Putamen (tissue), 1 donor: ENCODE measurements at places on chromosomes 7 and 10.
A peak's percentile ranks its signal among the peaks of the same experiment; 100 is the strongest.

DNA sequence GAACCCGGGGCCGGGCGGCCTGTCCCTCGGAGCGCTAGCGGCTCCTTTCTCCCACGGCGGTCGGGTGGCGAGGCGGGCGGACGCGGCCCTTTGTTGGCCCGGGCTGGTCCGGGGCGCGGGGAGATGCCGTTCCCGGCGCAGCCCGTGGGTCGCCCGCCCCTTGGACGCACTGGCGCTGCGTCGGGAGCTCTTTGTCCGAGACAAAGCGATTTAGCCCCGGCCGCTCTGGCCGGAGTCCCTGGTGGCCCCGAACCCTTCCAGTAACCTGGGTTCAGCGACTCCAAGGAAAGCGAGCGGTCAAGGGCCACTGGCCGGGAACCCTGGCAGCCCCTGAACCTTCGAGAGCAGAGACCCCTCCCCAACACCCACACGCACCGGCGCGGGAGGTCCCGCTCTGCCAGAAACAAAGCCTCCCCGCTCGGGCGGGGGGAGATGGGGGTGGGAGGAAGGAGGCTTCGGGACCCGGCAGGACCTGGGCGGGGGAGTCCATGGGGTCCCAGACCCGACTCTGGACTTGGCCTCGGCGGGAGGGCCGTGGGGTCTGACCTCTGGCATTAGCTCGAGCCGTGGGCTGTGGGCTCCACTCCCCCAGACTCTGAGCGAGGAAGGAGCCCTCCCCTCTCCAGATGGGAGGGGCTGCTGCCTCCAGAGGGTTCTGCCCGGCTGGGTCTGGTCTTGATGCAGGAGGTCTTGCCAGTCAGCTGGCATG lies 836 bp downstream of the DPYSL4 start:
- no peak for DNase-seq

- DNase-seq = no peak
These were observed 62.5 kb downstream of the MKI67 start for GRCh38 chr10:128063736-128064107.

GRCh38 chr7:143460271-143460979 lies 17.2 kb downstream of the TAS2R60 start:
- DNase-seq = no peak

DNA sequence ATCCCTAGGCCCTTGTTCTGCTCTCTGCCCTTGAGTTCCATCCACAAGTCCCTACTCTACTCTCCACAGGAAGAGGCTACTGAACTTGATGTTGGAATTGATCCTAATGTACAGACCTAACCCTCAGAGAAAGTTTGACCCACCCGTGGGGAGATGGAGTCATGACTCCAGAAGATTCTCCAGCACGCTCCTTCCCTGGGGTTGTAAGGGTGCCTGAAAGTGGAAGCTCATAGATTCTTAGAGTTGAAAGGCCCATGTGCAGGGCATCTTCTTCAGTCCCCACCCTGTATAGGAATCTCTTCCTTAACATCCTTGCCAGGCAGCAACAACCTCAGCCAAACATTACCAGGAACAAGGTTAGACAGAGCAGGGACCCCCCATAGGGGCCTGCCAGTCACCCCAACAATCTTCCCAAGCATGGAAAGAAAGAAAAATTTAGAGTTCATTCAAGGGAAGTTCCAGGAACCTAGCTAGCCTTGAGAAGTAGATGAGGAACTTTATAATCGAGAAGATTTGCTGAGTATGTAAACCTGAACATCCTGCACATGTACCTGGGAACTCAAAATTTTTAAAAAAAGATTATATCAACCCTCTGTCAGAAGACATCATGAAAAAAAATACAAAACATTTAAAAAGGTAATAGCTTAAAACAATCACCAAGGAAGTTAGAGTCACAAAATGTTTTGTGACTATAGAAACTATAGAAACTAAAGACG lies 49.5 kb downstream of the THNSL1 start:
- no peak for DNase-seq

- DNase-seq = no peak
These were observed 236.0 kb downstream of the SEMA3D start for GRCh38 chr7:84950836-84951235.

GRCh38 chr10:96125142-96125515 lies 5.0 kb upstream of the ZNF518A start:
- no peak for DNase-seq

- peak; percentile 23 for DNase-seq
These were observed 133.6 kb downstream of the THSD7A start for GRCh38 chr7:11698384-11698871.

GRCh38 chr7:142280263-142280662 lies 22.4 kb upstream of the PRSS58 start:
- DNase-seq = no peak

DNA sequence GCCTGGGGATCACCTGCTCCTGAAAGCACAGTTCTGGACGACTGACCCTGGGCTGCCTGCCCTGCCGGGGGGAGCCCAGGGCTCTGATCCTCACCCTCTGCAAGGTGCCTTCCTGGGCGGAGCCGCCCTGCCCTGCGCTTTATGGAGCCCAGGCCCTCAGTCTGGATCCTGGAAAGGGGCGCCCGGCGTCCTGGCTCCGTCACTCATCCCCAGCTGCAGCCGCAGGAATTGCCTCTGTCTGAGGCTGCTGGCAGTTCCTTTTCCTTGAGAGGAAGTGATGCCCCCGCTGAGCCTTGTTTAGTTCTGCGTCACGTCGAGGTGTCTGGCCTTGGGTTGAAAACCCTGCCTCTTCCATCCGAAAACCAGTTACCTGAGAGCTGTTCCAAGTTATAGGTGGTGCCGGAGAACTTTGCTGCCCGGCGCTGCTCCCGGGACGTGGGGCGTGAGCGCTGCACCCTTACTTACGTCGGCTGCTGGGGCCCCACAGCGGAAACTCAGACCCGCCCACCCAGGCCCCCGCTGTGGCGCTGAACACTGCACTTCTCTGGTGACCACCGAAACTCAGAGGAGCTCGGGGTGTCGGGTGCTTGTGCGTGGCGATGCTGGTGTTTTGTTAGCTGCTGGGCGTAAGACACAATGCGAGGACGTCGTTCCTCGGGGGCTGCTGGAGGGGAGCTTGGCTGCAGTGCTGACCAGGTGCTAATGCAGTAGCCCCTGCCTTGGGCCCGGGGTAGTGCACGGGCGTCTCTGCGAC lies 5.4 kb downstream of the MAFK start:
- DNase-seq = no peak

- DNase-seq = no peak
These were observed 22.0 kb upstream of the GPR146 start for GRCh38 chr7:1022356-1022755.

DNA sequence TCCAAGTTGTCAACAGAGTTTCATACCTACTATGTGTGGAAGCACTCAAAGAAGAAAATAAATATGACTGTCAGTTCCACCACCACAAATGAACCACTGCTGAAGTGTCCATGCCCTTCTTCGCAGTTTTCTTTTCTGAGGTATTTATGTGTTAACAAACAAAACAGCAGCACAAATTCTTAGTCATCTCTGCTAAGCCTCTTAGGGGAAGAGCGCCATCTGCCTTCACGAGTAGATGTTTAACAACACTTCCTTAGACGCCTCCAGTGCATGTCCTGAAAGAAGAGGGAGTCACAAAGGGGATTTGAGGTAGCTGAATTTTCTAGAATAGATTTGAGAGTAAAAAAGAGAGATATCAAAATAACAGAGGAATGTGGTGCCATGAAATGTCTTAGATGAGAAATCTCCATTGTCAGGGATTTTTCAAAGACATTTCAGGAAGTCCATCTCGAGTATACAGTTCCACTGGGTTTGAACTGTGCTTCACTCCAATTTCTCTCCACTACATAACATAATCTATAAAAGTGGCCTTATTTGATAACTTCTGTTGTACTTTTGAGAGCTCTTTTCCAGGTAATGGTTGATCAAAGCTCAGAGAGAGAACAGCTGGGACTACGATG lies 775.3 kb upstream of the POM121L12 start:
- no peak for DNase-seq

DNA sequence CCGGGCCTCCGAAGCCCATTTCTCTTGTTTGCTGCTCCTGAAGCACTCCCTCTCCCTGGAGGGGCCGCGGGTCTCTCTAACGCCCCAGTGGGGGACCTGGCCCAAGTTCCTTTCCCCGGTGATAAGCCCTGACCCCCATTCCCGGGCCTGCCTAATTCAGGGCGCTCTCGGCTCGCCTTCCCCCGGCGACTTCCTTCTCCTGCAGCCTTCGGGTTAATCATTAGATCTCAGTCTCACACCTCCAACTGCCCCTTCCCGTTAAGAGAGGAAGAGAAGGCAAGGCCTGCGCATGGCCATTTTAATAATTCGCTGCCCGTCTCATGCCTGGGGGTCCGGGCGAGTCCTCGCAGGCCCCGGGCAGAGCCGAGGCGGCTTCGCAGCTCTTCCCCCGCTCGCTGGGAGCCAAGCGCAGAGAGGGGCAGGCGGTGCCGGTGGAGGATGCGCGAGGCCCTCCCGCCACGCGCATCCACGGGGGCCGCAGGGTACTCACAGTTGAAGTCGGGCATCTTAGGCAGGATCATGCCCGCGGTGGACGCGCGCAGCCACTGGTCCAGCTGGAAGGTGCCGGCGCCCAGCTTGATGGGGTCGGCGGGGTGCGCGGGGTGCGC lies 1.2 kb downstream of the MNX1 start:
- DNase-seq = no peak

DNA sequence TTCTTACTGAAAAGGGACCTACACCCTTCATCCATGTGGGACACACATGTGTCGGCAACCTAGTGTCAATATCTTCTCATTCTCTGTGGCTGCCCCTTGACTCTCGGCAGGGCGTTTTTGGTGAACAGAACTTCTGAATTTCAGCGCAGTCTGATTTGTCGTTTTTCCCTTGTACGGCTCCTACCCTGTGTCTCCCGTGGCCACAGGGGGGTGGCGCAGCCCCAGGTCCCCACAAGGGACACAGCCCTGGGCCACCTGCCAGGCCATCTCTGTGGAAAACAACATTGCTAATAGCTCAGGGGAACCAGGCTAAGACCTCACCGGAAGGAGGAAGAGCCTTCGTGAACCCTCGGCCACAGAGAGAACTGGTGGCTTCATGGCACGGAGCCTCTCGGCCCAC lies 53.1 kb upstream of the NKX6-2 start:
- DNase-seq = no peak

DNA sequence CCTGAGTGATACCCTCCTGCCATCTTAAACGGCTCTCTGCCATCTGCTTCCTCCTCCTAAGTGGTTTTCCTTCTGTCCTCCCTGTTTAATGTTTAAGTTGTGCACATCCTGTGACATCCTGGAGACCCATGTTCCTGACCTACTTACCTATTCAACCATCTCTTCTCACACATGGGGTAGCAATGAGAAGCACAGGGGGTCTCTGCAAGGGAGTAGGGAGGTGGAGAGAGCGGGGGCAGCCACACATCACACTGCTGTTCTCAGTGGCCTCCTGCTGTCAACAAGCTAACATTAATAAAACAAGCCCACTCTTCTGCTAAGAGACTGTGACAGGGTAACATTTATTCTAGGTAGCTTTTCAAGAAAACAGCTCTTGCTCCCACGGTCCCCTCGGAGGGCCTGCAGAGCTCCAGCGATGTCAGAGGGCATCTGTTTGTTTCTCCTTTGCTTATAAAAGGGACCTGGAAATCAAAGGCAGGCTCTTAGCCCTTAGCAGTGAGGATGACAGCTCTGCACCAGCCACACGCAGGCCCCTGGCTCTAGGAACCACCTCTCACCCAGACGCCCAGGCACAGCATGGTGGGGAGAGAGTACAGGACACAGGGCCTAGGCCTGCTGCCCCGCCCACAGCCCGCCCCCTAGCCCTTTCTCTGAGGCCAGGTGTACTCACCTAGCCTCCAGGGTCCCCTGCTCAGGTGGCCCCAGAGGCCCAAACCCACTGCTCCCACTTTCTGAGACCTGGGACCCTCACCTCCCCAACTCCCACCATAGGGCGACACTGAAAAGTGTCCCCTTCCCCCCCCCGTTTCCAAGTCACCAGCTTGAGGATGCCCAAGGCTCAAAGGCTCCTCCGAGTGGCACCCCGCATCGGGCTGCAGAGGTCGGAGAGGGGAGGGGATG lies 943 bp upstream of the SLC18A2 start:
- no peak for DNase-seq

- no peak for DNase-seq
These were observed 129.6 kb upstream of the CCDC6 start for GRCh38 chr10:60035984-60036383.

GRCh38 chr10:83075815-83076355 lies 1063.4 kb upstream of the GHITM start:
- no peak for DNase-seq

GRCh38 chr7:90433221-90433620 lies 30.0 kb downstream of the CLDN12 start:
- DNase-seq = no peak

- DNase-seq = no peak
These were observed 767.2 kb downstream of the TNS3 start for GRCh38 chr7:46814516-46815250.

DNA sequence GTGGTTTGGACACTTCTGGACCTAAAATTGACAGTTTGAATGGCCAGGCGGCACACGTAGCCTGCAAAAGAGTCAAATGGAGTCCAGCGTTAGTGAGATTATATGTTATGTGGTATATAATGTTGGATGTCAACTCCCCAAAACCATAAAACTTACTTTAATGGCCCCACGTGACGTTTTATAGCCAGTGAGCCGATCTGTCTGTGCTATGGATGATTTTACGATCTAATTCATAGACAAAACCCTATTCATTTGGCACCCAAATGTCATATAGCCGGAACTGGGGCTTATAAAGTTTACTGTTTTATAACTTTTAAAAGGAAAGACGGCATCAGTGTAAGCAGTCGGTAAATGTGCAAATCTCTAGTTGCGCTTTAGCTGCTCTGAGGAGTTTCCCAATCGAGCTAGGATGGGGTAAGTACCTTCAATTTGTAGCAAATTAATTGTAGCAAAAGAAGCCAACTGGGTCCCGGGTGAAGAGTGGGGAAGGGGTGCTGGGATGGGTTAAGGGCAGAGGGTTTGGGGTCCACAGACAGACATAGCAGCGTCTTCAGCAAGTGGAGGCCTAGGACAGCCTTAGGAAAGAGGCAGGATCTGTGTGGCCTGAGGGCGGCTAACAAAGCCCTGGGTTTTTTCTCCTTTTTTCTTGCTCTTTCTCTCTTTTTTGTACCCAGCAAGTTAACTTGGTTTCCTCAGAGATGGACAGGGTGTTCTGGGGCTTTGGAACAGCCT lies 3.2 kb downstream of the HOXA5 start:
- no peak for DNase-seq

GRCh38 chr7:50251765-50252164 lies 52.8 kb upstream of the IKZF1 start:
- DNase-seq = no peak

GRCh38 chr7:28360739-28361138 lies 51.6 kb upstream of the CREB5 start:
- no peak for DNase-seq

DNA sequence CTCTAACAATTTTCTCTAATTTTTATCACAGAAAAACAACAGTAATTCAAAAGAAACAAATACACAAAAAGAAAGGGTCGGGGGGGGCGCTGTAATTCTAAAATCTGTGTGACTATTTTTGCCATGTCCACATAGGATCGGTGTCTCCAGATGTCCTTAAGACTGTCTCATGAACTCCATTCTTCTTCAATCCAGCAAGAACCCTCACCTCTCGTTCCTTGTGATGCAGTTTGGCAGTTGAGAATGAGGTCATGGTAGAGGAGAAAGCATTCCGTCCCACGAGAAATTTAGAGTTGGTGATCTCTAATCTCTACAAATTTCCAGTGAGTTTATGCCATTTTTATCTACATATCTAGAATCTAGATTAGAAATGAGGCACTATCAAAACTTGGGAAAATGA lies 394.7 kb downstream of the TFEC start:
- DNase-seq = no peak

GRCh38 chr7:139838876-139839275 lies 9.8 kb downstream of the TBXAS1 start:
- DNase-seq = no peak
